ENCODE measurements at places on chromosomes 6 and 20.

DNA sequence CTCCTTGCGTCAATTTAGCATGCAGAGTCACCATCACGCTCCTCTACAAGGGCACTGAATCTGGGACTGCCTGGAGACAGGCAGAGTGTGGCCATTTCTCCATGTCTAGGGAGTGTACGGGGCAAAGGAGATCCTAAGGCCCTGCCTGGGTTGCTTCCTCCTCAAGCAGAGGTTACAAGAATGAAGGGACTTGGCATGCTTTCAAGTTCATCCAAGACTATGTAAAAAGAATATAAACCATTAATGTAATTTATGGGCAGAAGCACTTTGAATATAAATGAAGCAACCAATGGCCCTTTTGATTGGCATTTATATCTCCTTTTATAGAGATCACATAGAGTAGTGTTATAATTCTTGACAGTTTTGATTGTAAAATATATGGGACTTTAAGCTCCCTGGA lies 137.5 kb downstream of the BTBD3 start:
- no peak for DNase-seq

DNA sequence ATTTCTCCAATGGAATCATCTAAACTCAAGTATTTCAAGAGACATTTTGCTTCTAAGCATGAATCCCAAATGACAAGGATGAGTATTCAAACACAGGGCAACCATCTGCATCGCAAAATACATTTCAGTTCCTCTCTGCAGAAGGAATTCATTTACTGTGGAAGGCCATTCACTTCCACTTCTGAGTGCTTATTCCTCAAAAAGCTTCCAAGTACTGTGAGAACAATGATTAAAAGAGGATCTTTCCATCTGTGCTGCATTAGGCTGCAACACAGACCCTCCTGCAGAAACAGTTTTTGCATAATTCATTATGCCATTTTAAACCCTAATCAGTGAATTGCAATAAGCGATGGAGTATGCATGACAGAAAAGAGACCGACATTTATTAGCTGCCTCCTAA lies 52.5 kb downstream of the ARHGAP18 start:
- no peak for DNase-seq

GRCh38 chr6:38974389-38975151 lies 74.0 kb upstream of the GLP1R start:
- no peak for DNase-seq

DNA sequence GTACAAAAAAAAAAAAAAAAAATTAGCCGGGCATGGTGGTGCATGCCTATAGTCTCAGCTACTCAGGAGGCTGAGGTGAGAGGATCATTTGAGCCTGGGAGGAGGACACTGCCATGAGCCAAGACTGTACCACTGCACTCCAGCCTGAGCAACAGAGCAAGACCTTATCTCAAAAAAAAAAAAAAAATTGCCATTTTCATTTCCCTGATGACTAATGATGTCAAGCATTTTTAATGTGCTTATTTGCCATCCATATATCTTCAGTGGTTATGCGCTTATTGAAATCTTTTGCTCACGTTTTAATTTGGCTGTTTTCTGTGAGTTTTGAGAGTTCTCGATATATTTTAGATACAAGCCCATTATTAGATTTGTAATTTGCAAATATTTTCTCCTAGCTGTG lies 46.7 kb downstream of the PFDN4 start:
- DNase-seq = no peak

DNA sequence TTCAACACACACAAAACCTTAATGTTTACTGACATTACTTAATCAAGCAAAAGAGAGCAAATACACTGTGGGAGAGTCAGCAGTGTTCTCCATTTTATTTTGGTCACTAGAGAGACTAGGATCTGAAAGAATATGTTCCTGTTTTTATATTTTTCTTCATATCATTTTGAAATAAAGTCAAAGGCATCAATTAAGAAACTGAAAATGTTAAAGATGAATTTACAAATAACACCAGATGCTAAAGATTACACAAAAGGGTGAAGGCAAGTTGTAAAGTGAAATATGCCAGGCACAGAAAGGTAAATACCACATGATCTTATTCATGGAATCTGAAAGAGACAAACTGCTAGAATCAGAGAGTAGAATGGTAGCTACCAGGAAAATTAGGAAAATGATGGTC lies 60.3 kb upstream of the FABP7 start:
- DNase-seq = no peak
